ENCODE measurements at places on chromosomes 3 and 15. TPM values are rescaled to one million over a fixed set of nuclear protein-coding genes. Genes with fewer than 3 reads are reported as not detected.

CHL1 gene
- not detected for total RNA-seq

CYP1A2 gene
- total RNA-seq = not detected

DPH6 gene
- total RNA-seq = 20.3 TPM

NR1I2 gene
- total RNA-seq = not detected

LRRC3B gene
- not detected for total RNA-seq

GP5 gene
- total RNA-seq = 0.15 TPM

EPHB1 gene
- total RNA-seq = not detected

GOLGA8J gene
- not detected for total RNA-seq

SAMMSON gene
- not detected for total RNA-seq

SCG5 gene
- total RNA-seq = 4.0 TPM

CACNA2D3 gene
- 1.5 TPM for total RNA-seq

CCDC14 gene
- total RNA-seq = 31.1 TPM

ISY1 gene
- total RNA-seq = 57.8 TPM

LMCD1 gene
- total RNA-seq = 0.83 TPM

SNTN gene
- not detected for total RNA-seq

ASB14 gene
- not detected for total RNA-seq

STRIT1 gene
- not detected for total RNA-seq

GOLGA8N gene
- 9.1 TPM for total RNA-seq

PGBD4 gene
- 2.6 TPM for total RNA-seq

PSTPIP1 gene
- total RNA-seq = 1.2 TPM

THSD4 gene
- total RNA-seq = 38.2 TPM

CLDN18 gene
- not detected for total RNA-seq

ACKR4 gene
- not detected for total RNA-seq

TMEM207 gene
- not detected for total RNA-seq

CLDN11 gene
- total RNA-seq = not detected

NEK10 gene
- total RNA-seq = 1.1 TPM

PRSS50 gene
- not detected for total RNA-seq

NR1D2 gene
- total RNA-seq = 21.9 TPM

KLHL40 gene
- total RNA-seq = not detected

SPATA12 gene
- total RNA-seq = 0.12 TPM
